Stimulated activated CD8-positive, alpha-beta memory T cell treated with anti-CD3 and anti-CD28 coated beads, Interleukin-7, amount 100 ng/mL, for 1 hour (primary cell): ENCODE measurements at places on chromosomes 3 and 15.

GRCh38 chr3:128996726-128997125 lies 2.9 kb upstream of the CFAP92 start:
- DNase-seq = no peak

DNA sequence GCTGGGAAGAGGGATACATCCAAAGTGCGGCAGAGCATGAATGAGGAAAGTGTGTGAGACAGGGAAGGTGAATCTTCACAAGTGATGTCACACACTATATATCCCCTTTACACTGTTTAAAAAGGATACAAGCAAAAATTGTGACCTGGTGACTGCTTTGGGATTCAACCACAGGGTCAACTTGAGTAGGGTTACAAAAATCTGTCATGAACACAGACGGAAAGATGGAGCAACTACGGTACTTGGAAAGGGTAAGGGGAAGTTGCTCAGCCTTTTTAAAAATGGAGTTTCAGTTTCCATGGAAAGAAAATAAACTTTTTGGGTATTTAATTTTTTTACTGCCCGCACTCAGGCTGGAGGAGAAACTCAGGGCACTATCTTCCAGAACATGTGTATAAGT lies 60.3 kb downstream of the B3GNT5 start:
- DNase-seq = no peak

- DNase-seq = no peak
These were observed 37.8 kb upstream of the HCLS1 start for GRCh38 chr3:121698476-121698875.

- no peak for DNase-seq
These were observed 605.7 kb upstream of the CFAP20DC start for GRCh38 chr3:59655418-59656015.

DNA sequence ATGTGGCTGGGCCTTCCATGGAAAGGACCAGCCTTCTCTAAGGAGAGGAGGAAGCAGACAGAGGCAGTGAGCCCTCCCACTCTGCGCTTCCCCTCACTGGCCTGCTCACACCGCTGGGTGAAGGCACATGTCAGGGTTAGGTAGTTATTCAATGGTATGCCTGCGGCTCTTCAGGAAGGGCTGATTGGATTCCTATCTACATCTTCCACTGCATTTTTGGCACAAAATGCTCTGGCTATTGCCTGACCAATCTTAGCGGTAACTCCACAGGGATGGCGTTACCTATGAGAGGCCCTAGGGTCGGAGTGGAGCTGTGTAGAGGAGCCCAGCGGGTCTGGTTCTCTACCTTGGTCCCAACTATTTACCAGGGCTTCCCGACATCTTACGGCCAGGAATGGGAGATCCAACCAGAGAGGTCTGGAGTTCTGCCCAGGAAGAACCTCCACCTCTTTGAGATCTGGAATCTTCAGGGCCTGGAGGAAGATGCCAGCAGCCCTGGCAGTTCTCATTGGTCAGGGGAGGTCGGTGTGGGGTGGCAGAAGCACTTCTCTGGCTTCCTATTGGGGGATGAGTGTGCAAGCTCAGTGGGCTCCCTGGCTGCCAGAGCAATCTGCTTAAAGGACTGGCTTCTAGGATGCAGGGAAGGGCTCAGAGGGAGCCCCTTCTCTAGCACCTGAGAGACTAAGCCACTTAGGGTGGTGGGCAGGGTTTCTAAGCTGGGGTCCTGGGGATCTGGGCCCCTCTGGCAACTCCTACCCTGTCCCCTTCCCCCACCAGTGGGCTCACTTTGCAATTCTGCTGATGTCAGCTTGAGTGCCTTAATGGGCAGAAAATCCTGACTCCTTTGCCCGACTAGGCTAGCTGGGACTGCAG lies 24.3 kb downstream of the SNX33 start:
- no peak for DNase-seq

- no peak for DNase-seq
These were observed 77.3 kb upstream of the RARB start for GRCh38 chr3:25350725-25351114.

DNA sequence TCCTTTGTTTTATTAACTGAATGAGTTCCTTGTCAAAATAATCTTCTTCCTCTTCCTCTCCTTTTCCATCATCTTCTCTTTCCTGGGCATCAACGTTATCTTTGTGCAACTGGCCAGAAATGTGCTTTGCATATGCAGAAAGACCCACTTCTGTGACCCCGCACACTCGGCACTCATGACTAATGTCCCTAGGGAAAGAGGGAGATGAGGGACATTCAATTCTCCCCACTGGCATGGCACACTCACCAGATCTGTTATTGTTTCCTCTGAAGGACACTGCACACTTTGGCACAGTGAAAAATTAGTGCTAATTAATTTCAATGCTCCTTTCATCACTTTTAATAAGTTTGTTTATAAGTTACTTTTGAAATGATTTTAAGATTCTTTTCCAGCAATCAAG lies 34.0 kb downstream of the ZNF106 start:
- DNase-seq = no peak

- DNase-seq = no peak
These were observed 6.2 kb upstream of the PAK6 start for GRCh38 chr15:40232625-40233070.

DNA sequence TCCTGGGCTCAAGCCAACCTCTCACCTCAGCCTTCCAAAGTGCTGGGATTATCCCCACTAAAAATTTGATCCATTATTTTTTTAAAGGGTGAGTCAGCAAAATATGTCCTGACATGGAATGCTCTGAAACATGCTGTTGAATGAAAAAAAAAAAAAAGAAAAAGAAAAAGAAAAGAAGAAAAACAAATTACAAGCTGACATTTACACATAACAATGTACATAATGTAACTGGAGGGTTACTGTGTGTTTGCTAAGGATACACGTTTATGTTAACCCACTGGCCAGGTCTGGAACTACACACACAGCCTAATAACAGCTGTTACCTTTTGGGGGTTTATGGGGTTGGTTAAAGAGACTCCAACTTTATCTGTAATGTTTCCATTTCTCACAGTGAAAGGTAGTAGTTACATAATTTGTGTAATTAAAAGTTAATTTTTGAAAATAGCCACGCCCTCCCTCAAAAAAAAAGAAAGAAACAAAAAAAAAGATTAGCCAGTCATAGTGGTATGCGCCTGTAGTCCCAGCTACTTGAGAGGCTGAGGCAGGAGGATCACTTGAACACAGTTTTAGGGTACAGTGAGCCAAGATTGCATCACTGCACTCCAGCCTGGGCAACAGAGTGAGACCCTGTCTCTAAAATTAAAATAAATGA lies 3.1 kb upstream of the MESP2 start:
- no peak for DNase-seq

DNA sequence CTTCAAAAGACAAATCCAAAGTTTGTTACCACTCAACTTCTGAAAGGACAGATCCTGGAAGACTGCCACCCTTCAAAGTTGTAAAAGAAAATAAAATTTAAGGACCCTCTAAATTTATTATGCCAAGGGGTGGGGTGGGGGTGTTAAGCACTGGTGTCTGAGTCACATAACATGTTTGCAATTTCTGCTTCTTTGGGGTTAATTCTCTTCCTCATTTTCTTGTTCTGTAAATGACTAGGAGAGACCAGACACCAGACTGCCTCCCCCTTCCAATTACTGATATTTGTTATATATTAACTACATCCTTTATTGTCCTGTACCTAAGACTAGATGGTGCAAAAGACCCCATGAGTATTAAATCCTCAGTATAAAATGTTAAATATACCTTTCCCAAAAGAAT lies 242.8 kb downstream of the ZNF385D start:
- DNase-seq = no peak

- no peak for DNase-seq
These were observed 688.9 kb downstream of the GBE1 start for GRCh38 chr3:81072591-81072990.

DNA sequence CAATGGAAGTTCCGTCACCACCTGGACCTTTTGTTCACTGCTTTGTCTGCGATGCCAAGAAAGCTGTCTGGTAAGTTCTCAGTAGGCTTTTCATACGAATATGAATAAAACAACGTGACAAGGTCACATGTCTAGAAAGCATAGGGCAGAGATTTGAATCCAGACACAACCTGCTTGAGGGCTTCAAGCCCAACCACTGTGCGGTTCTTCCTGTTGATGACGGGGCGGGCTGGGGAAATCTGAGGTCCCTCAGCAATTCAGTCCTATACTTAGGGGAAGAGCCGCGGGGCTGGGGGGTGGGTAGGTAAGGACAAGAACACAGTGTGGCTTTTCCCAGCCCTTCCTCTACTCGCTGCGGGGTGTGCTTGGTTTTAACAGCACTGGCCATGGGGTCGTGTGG lies 32.4 kb upstream of the SMAD3 start:
- DNase-seq = no peak

DNA sequence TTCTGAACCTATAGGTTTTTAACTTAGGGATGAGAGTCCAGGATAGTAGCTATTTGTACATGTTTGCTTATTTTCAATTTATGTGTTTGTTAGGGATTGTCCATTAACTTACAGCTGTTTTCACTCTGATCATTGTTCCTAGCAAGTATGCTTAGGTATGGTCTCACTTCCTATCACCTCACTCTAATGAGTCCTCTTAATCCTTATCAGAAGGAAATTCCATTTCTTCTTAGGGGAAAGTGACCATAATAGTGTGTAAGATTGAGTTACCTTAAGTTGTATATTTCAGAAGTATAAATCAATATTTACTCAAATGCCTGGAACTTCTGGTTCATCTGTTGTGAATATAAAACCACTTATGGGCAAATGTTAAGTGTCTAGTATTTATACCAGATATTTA lies 53.0 kb downstream of the PIAS1 start:
- DNase-seq = no peak

- DNase-seq = no peak
These were observed 103.7 kb downstream of the AQP9 start for GRCh38 chr15:58241872-58242271.

GRCh38 chr3:58334013-58334321 lies 1.3 kb downstream of the PXK start:
- DNase-seq = no peak

DNA sequence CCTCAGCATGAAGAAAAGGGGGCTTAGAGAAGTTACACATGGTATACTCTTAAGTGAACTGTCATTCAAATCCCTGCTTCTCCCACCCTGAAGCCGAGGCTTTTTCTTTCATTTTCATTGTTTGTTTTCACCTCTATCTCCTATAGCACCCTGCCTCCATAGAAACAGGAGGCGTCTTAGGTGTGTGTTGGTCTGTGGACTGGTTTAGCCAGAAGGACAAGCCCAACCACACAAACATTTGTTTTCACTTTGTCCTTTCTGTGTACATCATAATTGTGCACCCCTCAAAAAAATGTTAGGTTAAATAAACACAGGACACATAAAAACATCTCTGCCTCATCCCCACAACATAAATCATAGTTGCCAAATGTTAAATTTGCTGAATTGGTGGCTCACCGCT lies 73.3 kb upstream of the UBE2E2 start:
- no peak for DNase-seq

DNA sequence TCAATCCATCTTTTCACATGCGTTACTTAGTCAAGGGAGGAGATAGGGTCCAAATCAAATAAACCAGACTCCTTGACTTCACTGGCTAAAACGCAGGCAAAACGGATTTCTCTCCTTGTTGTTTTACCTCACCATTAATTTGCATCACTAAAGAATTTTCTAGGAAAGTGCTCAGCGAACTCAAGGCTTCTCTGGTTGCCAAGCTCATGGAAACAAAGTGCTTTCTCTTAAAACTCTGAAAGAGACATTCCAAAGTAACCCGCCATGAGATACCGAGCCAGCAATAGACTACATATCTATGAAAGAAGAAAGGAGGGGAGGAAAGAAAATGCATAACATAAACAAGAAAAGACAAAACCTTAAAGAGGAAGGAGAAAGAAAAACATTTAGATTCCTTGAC lies 211.7 kb upstream of the WNT5A start:
- DNase-seq = no peak

DNA sequence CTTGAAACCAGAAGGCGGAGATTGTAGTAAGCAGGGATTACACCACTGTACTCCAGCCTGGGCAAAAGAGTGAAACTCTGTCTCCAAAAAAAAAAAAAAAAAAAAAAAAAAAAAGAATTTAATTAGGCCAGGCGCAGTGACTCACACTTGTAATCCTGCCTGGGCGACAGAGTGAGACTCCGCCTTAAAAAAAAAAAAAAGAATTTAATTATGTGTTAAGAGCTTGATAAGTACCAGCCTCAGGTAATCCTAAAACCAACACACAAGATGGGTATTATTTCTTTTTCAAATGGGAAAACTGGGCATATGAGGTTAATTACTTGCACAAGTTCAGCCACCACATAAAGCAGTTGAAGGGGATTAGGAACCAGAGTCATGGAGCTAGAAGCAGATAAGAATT lies 49.0 kb downstream of the PBRM1 start:
- no peak for DNase-seq

GRCh38 chr3:74542441-74542840 lies 72.0 kb downstream of the CNTN3 start:
- DNase-seq = no peak

GRCh38 chr15:88302373-88302772 lies 45.8 kb upstream of the NTRK3 start:
- no peak for DNase-seq

- DNase-seq = no peak
These were observed 125.3 kb upstream of the BCL6 start for GRCh38 chr3:187870360-187871203.

DNA sequence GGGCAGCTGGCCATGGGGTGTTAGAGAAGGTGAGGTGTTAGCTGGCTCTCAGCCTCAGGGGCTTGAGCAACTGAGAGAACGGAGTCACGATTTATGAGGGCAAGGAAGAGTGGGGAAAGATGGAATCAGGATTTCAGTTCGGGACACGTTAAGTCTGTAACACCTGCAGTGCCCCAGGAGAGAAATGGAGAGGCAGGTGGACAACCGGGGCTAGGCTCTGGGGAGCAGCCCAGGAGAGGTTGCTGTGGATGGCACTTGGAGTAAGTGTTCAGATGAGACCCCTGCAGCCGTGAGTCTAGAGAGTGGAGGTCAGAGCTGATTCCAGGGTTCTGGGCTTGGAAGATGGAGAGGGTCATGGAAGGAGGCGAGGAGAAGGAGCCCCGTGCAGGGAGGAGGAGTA lies 237.9 kb downstream of the OCA2 start:
- no peak for DNase-seq

DNA sequence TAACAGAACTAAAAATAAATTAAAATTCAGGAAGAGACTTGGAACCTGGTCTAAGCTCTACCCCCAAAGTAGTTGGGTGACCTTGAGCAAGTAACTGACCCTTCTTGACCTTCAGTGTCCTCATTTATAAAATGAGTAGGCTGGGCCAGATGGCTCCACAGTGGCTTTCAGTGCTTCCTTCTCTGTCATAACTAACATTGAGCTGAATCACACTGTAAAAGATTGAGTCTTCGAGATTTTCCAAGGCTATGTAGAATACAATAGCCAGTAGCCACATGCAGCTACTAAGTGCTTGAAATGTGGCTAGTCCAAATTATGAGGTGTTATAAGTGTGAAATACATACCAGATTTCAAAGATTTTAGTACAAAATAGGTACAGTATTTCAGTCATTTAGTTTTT lies 313.3 kb downstream of the MECOM start:
- no peak for DNase-seq

- no peak for DNase-seq
These were observed 62.6 kb downstream of the MFSD1 start for GRCh38 chr3:158864492-158864891.

- no peak for DNase-seq
These were observed 90.1 kb downstream of the FNDC3B start for GRCh38 chr3:172129498-172129849.
